T-helper 17 cell (primary cell): ENCODE measurements at places on chromosomes 4 and X.

- H3K36me3 ChIP-seq, result peaks cover 2% of the 10 kb centered on the region
- no peaks in the 10 kb centered on the region for H3K4me1 ChIP-seq
- H3K27me3 ChIP-seq, result no peaks in the 10 kb centered on the region
- no peak overlapping the region for H3K27ac ChIP-seq
- no peak overlapping the region for H3K4me3 ChIP-seq
- DNase-seq, result no peak
These were observed 223.9 kb upstream of the EPHA5 start for GRCh38 chr4:65893957-65894755.

GRCh38 chr4:82652062-82652461 lies 90.3 kb upstream of the TMEM150C start:
- H3K4me1 ChIP-seq, result peaks cover 2% of the 10 kb centered on the region
- no peak overlapping the region for H3K27ac ChIP-seq
- H3K4me3 ChIP-seq, result no peak overlapping the region
- no peak for DNase-seq
- H3K36me3 ChIP-seq, result no peaks in the 10 kb centered on the region
- H3K27me3 ChIP-seq, result peaks cover 12% of the 10 kb centered on the region

DNA sequence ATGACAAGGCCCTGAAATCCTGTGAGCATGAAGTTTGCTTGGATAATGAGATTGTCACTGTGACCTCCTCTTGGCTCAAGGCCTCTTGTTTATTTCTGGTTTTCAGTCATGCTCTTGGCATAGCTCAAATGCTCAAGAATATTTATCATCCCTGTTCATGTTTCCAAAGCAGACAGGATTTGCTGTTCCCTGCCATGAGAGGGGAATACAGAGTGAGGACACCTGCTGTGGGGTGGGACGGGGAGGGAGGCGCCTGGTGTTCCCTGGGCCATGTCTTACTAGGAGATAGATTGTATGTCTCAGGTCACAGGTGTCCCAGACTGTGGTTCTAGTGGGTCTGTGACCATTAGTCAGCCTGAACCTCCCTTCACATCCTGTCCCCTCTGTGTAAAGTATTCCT lies 34.9 kb upstream of the SH3RF1 start:
- no peak overlapping the region for H3K4me3 ChIP-seq
- no peaks in the 10 kb centered on the region for H3K27me3 ChIP-seq
- H3K27ac ChIP-seq, result no peak overlapping the region
- DNase-seq, result no peak
- H3K36me3 ChIP-seq, result no peaks in the 10 kb centered on the region

- peak overlapping the region; percentile 77 for H3K4me3 ChIP-seq
- no peaks in the 10 kb centered on the region for H3K36me3 ChIP-seq
- no peak for DNase-seq
- peaks cover 28% of the 10 kb centered on the region for H3K4me1 ChIP-seq
- H3K27me3 ChIP-seq, result no peaks in the 10 kb centered on the region
These were observed 21.0 kb downstream of the JAKMIP1 start for GRCh38 chr4:6179362-6179761.

GRCh38 chr4:100356172-100356571 lies 161.7 kb downstream of the EMCN start:
- H3K27me3 ChIP-seq, result peaks cover 6% of the 10 kb centered on the region
- no peak for DNase-seq
- no peaks in the 10 kb centered on the region for H3K4me1 ChIP-seq
- H3K36me3 ChIP-seq, result no peaks in the 10 kb centered on the region

DNA sequence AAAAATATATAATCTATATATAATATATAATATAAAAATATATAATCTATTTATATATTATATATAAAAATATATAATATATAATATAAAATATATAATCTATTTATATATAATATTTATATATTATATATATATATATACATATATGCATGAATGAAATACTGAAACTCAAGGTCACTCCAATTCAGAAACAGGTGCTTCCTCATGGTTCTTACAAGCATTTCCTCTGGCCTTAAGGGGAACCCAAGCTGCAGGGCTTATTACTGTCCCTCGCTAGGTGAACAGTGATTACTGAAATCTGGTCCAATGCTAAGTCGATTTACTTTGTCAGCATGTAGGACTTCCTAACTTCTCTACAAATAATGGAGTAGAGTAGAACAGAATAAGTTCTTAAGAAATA lies 174.3 kb downstream of the GPM6A start:
- no peaks in the 10 kb centered on the region for H3K27me3 ChIP-seq
- H3K4me1 ChIP-seq, result no peaks in the 10 kb centered on the region
- no peak for DNase-seq
- no peak overlapping the region for H3K27ac ChIP-seq
- H3K36me3 ChIP-seq, result no peaks in the 10 kb centered on the region

DNA sequence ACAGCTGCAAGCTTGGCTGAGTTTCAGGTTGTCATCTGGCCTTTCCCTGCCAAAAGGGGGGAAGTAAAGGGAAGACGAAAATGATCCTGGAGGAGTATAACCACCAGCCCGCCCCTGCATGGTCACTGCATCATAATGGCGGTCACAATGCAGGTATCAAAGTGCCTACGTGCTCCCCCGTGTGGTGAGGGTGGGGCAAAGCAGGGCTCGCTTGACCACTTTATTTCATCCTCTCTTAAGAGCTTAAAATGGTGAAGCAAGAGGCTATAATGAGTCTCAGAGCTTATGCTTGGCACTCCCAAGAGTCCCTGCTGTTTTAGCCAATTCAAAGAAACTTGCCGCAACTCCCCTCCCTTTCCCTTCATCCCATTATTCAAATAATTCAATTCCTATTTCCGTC lies 105.6 kb downstream of the APOOL start:
- H3K4me1 ChIP-seq, result no peaks in the 10 kb centered on the region
- no peak for DNase-seq
- H3K27ac ChIP-seq, result no peak overlapping the region
- H3K36me3 ChIP-seq, result no peaks in the 10 kb centered on the region

DNA sequence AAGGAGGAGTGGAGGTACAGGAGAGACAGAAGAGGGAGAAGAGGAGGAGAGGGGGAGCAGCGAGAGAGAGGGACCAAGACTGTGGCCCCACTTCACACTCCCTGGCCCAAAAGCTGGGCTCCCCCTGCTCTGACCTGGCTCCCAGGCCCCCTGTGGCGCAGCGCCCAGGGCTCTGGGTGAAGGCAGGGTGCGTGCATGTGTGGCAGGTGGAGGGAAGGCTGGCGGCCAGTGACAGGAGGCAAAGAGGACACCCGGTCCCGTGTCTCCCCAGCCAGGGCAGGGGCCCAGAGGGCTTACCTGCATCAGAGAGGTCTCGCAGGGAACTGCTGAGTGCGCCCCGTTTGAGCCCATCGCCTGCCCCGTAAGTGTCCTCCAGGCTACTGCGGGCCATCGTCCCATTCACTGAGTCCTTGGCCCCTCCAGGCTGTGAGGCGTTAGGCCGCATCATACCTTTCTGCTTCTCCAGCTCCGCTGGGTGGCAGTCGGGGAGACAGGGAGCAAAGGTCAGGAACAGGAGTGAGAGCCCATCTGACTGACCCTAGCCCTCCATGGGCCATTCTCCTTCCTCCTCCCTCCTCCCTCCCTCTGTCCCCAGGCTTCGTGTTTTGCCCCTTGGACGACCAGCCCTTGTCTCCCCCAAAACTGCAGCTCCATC lies 11.1 kb upstream of the KDM5C start:
- H3K27ac ChIP-seq, result no peak overlapping the region
- peaks cover 5% of the 10 kb centered on the region for H3K4me1 ChIP-seq
- no peaks in the 10 kb centered on the region for H3K36me3 ChIP-seq
- H3K27me3 ChIP-seq, result no peaks in the 10 kb centered on the region

GRCh38 chr4:40525752-40526598 lies 103.7 kb downstream of the RBM47 start:
- H3K36me3 ChIP-seq, result no peaks in the 10 kb centered on the region
- DNase-seq, result no peak
- peaks cover under 1% of the 10 kb centered on the region for H3K4me1 ChIP-seq
- no peak overlapping the region for H3K27ac ChIP-seq
- H3K27me3 ChIP-seq, result no peaks in the 10 kb centered on the region

DNA sequence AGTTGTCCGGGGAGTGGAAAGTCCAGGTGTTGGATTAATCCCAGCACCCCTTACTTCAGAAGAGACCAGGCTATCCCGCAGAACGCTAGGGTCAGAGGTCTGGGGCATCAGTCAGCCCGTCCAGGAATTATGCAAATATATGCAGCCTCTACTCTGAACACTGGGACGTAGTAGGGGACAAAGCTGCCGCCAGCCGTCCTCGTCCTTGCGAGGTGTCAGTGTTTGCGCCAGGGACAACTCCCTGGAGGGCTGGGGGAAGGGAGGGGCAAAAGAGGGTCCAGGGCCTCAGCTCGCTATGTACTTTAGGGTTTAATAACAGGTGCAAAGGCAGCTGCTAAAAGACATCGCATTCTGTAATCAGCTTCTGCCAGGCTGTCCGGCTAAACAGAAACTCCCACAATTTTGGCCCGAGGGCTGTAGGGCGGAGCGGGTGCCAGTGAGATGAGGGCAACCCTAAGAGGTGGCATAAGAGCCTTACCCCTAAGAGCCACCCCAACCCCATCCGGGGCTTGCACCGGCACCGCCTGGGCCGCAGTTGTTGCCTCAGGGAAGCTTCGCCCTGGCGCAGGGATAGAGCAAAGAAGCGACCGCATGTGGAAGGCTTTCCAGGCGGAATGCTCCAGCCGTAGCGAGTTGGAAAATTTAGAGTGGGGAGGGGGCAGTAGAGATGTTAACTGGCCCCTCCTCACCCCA lies 8.4 kb downstream of the HAND2 start:
- DNase-seq, result no peak
- H3K36me3 ChIP-seq, result peaks cover 5% of the 10 kb centered on the region
- H3K4me1 ChIP-seq, result peaks cover 11% of the 10 kb centered on the region
- peak overlapping the region; percentile 44 for H3K27ac ChIP-seq
- H3K27me3 ChIP-seq, result peaks cover 84% of the 10 kb centered on the region

GRCh38 chrX:45769761-45770582 lies 569.3 kb upstream of the DIPK2B start:
- H3K4me3 ChIP-seq, result peak overlapping the region; percentile 89
- H3K36me3 ChIP-seq, result no peaks in the 10 kb centered on the region

- DNase-seq, result peak; percentile 15
- no peaks in the 10 kb centered on the region for H3K36me3 ChIP-seq
- peak overlapping the region; percentile 84 for H3K4me3 ChIP-seq
- H3K27me3 ChIP-seq, result no peaks in the 10 kb centered on the region
- H3K4me1 ChIP-seq, result peaks cover 37% of the 10 kb centered on the region
These were observed 605.9 kb upstream of the DIPK2B start for GRCh38 chrX:45806410-45807121.

- peaks cover 2% of the 10 kb centered on the region for H3K36me3 ChIP-seq
- no peak for DNase-seq
- H3K27me3 ChIP-seq, result peaks cover 47% of the 10 kb centered on the region
These were observed 139.9 kb upstream of the ZIC3 start for GRCh38 chrX:137425986-137426385.

DNA sequence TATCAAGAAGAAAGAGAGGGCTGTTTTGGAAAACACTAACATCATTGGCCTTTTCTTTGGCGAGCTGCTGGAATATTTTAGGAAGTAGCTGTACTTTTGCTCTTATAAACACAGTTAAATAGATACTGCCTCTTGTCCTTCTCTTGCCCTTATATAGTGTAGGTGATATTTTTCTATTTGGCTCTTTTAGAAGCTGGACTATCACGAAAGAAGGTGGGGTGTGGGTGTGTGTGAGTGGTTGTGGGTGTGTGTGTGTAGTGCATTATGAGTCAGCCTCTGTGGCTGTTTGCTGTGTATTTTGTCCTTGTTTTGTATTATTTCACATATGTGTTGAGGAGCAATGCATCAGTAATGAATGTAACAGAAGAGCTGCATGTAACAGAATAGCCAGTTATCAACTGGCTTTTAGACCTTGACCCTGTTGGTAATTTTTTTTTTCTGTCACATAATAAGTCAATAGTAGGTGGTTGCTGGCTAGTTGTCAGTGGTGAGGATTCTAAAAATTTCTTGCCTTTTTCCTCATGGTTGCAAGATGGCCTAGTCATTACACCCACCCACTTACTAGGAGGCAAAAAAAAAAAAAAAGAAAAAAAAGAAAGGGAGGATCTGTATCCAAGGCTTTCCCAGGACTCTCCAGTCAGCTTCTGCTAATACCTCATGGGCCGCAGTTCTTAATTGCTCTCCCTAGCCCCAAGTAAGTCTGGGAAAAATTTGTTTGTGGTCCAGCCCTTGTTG lies 23.8 kb downstream of the ARHGAP10 start:
- peaks cover 12% of the 10 kb centered on the region for H3K4me1 ChIP-seq
- no peak overlapping the region for H3K4me3 ChIP-seq
- no peaks in the 10 kb centered on the region for H3K27me3 ChIP-seq
- DNase-seq, result no peak
- H3K27ac ChIP-seq, result peak overlapping the region; percentile 8
- peaks cover 3% of the 10 kb centered on the region for H3K36me3 ChIP-seq

- no peak overlapping the region for H3K4me3 ChIP-seq
- H3K36me3 ChIP-seq, result no peaks in the 10 kb centered on the region
- no peaks in the 10 kb centered on the region for H3K27me3 ChIP-seq
- H3K27ac ChIP-seq, result no peak overlapping the region
These were observed 18.4 kb upstream of the OGT start for GRCh38 chrX:71514367-71515037.

- H3K27me3 ChIP-seq, result no peaks in the 10 kb centered on the region
- H3K4me1 ChIP-seq, result no peaks in the 10 kb centered on the region
- no peak for DNase-seq
- no peak overlapping the region for H3K4me3 ChIP-seq
- H3K36me3 ChIP-seq, result no peaks in the 10 kb centered on the region
These were observed 115.1 kb upstream of the MXRA5 start for GRCh38 chrX:3461397-3462165.

DNA sequence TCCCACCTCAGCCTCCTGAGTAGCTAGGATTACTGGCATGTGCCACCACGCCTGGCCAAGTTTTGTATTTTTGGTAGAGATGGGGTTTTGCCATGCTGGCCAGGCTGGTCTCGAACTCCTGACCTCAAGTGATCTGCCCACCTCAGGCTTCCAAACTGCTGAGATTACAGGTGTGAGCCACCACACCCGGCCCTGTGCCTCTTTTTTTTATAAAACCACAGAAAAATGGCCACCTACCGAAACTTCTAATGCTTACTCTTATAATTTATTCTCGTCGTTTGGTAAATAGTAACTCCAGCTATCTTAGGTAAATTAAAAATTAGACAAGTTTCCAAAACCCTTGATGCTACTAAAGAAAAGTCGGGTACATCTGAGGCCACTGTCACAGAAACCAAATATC lies 54.4 kb downstream of the IRF2 start:
- peak overlapping the region; percentile 95 for H3K27ac ChIP-seq
- H3K4me1 ChIP-seq, result peaks cover 44% of the 10 kb centered on the region
- peak overlapping the region; percentile 85 for H3K4me3 ChIP-seq

GRCh38 chr4:109079201-109079600 lies 223.3 kb downstream of the COL25A1 start:
- no peak overlapping the region for H3K27ac ChIP-seq
- no peak overlapping the region for H3K4me3 ChIP-seq
- no peaks in the 10 kb centered on the region for H3K36me3 ChIP-seq
- H3K4me1 ChIP-seq, result no peaks in the 10 kb centered on the region
- DNase-seq, result no peak
- H3K27me3 ChIP-seq, result peaks cover 13% of the 10 kb centered on the region

DNA sequence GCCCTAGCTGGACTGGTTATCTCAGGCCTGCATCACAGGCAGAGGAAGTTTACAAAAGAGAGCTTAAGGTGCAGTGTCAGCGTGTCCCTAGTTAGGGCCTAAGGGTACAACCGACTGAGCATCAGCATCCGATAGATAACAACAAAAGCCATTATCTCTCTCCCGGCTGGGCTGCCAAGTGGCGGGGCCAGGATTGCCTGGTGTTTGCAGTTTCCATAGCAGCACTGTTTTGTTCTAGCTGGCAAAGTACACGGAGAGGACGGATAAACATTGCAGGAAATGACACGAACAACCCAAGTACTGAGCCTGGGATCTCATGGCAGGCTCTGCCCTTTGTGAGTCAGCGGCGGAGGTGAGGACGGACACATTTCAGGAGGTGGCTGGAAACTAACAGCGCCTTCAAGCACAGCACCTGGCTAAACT lies 104.7 kb upstream of the NOCT start:
- peak overlapping the region; percentile 43 for H3K27ac ChIP-seq
- H3K36me3 ChIP-seq, result no peaks in the 10 kb centered on the region
- H3K4me3 ChIP-seq, result no peak overlapping the region
- H3K4me1 ChIP-seq, result peaks cover 2% of the 10 kb centered on the region
- H3K27me3 ChIP-seq, result peaks cover 16% of the 10 kb centered on the region
- DNase-seq, result no peak
